ENCODE measurements at places on chromosomes 7 and 10.

DNA sequence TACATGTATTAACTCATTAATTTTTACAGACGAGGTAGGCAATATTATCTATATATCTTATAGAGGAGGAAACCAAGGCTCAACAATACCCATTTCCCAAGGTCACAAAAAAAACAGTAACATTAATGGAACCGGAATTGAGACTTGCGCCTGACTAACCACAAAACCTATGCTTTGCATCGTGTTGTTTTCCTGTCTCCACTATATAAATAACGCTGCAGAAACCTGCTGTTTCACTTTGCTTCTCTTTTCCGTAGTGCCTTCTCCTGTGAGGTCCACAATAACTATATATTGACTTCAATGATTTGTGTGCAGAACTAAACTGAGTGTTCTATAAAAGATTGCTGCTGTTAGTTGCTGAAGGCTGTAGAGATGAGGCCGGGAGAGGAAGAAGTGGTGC is 97.7 kb upstream of the RPA3 start:
- DNase-seq = no peak

- DNase-seq = no peak
Observed at GRCh38 chr10:67487906-67488619, 207.9 kb downstream of the CTNNA3 start.

DNA sequence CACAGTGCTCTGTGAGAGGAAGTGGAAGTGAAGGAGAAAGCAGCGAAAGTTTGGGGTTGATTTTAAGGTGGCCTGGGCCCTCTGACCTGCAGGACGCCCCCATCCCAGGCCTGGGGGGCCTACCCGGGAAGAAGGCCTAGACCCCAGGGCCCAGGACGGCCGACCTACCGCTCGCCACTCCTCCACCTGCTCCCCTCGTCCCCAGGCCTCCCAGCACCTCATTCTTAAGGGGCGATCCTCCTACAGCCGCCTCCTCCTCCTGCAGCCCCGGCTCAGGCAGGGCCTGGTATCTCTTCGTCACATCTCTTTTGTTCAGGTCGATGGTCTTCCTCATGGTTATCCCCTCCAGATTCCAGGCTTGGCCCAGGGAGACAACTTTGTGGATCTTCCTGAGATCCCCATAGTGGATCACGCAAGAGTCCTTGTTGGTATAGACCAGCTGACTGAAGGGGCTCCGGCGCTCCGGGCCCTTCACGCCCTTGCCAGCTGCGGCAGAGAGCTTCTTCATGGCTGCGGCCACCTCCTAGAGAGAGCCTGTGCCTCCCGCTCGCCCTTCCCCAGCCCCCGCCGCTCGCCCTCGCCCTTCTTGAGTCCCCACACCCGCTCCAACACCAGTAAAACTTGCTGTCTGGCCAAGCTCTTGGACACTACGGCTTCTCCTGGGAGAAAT is 117.5 kb downstream of the OR13A1 start:
- DNase-seq = no peak

GRCh38 chr7:113657603-113658002 is 261.2 kb downstream of the PPP1R3A start:
- DNase-seq = no peak

DNA sequence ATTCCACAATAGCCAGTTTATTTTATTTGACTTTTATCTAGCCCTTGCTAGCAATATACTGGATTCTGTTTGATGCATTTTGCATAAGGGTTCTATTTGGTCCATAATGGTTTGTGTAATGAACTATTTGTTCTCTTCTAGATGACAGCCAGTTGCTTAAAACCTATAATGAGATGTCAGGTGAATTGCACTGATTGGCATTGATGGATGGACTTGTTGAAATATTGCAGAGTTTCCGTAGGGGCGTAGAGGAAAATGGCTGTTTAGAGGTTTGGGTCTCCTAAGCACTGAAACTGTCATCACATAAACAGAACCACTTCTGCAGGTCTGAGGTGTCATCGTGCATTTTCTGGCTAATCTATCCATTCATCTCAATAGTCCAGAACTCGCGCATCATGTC is 124.9 kb upstream of the HDAC9 start:
- DNase-seq = no peak

DNA sequence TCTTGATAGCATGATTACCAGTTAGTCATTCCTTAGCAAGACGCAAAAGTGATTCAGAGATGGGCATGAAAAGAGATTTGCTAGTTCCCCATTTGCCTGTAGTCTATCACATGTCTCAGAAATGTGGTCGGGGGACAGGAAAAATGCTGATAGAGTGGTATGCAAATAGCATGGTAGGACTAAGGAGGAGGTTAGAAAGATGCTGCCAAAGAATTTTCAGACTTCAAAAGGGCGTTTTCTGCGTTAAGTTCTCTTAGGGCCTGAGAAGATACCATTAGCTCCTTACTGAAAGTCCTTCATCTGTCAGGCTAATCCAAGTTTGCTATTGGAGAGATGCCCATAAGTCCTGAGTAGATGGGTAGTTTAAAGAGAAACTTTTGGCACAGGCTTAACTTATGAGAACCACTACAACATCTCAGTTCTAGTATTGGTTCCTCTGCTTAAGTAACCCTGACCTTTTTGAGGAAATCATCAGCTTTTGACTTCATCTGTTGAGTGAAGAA is 2.7 kb downstream of the CALD1 start:
- no peak for DNase-seq

GRCh38 chr7:97203957-97204356 is 86.5 kb downstream of the SDHAF3 start:
- no peak for DNase-seq

GRCh38 chr7:97006816-97007582 is 1.6 kb downstream of the DLX6 start:
- no peak for DNase-seq

GRCh38 chr7:68678196-68678595 is 920.1 kb upstream of the AUTS2 start:
- DNase-seq = no peak

- DNase-seq = no peak
Observed at GRCh38 chr10:31151301-31151700, 119.6 kb upstream of the ZNF438 start.

- no peak for DNase-seq
Observed at GRCh38 chr10:72006026-72006425, 41.8 kb downstream of the CHST3 start.

- no peak for DNase-seq
Observed at GRCh38 chr7:120874722-120875121, 16.8 kb upstream of the TSPAN12 start.

DNA sequence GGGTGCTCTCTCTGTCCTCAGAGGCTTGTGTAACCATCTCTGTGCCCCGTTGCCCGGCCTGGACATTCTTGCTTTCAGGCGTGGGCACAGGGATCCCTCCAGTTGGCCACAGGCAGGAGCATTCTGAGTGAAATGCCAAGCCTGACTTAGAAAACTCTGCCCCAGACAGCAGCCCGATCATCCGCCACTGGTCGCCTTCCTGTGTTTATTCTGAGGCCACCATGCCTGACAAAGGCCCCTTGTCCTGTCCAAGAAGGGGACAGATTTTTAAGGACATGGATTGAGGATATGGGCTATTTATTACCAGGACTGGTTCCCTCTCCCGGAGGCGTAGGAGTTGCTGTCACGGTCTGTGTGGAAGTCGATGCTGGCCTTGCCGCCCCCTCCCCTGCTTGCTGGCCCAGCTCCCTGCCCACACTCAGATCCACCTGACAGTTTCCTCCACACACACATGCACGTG is 54.3 kb downstream of the SPOCK2 start:
- no peak for DNase-seq

DNA sequence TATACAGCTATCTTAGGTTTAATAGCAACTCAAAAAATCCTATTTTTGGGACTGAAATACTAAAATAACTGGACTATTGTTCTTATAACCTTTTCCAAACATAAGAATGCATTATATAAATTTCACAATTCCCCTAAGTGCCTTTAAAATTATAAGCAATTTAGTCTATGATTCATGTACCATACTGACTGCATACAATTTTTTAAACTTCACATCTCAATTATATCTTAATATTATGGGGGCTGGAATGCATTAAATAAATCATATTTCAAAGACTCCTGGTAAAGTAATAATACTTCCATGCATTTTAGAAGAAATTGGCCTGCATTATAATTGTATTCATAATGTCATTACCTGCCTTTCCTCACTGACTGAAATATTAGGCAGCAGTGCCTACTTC is 144.6 kb downstream of the CHCHD3 start:
- DNase-seq = no peak

DNA sequence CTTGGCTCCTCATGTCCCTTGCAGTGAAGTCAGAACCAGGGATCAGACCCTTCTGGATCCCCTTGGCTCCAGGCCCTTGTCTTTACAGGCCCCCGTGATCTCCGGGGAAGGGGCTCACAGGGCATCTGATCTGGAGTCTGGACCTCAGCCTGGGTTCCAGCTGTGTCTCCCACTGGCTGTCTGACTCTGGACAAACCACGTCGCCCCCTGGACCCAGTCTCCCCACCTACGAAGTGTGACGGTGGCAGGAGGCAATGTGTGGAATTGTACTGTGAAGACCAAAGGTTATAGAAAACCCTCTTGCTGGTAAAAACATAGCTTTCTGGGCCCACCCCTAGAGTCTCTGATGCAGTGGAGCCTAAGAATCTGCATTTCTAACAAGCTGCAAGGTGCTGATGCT is 15.5 kb upstream of the C10orf71 start:
- no peak for DNase-seq

GRCh38 chr7:32958046-32959025 is 1.1 kb downstream of the FKBP9 start:
- no peak for DNase-seq

GRCh38 chr10:24920907-24921881 is 31.2 kb downstream of the PRTFDC1 start:
- DNase-seq = peak; percentile 29
